Upper lobe of right lung (tissue), 1 donor: ENCODE measurements at places on chromosomes 13 and 19. TPM values are rescaled to one million over a fixed set of nuclear protein-coding genes. Genes with fewer than 3 reads are reported as not detected.

The C5AR1 gene
- 58.9 TPM for total RNA-seq

The CD22 gene
- 15.8 TPM for total RNA-seq

The IQCN gene
- 4.9 TPM for total RNA-seq

The ZNF793 gene
- total RNA-seq: 4.2 TPM

The PPM1N gene
- total RNA-seq: 0.67 TPM

- no peaks in the 10 kb centered on the region for H3K27me3 ChIP-seq
- no peaks in the 10 kb centered on the region for H3K36me3 ChIP-seq
- peaks cover 45% of the 10 kb centered on the region for H3K4me1 ChIP-seq
- H3K4me3 ChIP-seq: no peak overlapping the region
- peak overlapping the region; percentile 55 for H3K27ac ChIP-seq
- no peak for DNase-seq
These were observed 106.1 kb downstream of the COL4A2 start for GRCh38 chr13:110413016-110413675.

DNA sequence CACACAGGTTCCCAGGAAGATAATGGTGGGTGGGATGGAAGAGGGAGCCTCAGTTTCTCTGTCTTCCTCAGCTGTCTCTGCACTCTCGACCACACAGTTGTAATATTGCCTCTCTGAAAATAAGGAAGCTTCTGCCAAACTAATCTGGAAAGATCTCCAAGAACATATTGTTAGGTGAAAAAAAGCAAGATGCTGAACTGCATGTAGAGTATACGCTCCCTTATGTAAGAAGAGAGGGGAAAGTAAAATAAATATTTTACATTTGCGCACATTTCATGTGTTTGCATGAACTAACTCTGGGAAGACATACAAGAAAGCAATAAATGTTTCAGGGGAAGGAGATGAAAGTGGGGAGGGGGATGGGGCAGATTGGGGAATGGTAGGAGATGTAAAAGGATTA lies 41.9 kb upstream of the CACNA1A start:
- H3K4me3 ChIP-seq: no peak overlapping the region
- no peak for DNase-seq
- no peaks in the 10 kb centered on the region for H3K4me1 ChIP-seq
- H3K27me3 ChIP-seq: no peaks in the 10 kb centered on the region
- no peaks in the 10 kb centered on the region for H3K36me3 ChIP-seq
- H3K27ac ChIP-seq: no peak overlapping the region

GRCh38 chr19:33547676-33548075 lies 26.1 kb upstream of the PEPD start:
- H3K36me3 ChIP-seq: no peaks in the 10 kb centered on the region
- no peak overlapping the region for H3K4me3 ChIP-seq
- no peak overlapping the region for H3K27ac ChIP-seq
- no peak for DNase-seq
- no peaks in the 10 kb centered on the region for H3K27me3 ChIP-seq

DNA sequence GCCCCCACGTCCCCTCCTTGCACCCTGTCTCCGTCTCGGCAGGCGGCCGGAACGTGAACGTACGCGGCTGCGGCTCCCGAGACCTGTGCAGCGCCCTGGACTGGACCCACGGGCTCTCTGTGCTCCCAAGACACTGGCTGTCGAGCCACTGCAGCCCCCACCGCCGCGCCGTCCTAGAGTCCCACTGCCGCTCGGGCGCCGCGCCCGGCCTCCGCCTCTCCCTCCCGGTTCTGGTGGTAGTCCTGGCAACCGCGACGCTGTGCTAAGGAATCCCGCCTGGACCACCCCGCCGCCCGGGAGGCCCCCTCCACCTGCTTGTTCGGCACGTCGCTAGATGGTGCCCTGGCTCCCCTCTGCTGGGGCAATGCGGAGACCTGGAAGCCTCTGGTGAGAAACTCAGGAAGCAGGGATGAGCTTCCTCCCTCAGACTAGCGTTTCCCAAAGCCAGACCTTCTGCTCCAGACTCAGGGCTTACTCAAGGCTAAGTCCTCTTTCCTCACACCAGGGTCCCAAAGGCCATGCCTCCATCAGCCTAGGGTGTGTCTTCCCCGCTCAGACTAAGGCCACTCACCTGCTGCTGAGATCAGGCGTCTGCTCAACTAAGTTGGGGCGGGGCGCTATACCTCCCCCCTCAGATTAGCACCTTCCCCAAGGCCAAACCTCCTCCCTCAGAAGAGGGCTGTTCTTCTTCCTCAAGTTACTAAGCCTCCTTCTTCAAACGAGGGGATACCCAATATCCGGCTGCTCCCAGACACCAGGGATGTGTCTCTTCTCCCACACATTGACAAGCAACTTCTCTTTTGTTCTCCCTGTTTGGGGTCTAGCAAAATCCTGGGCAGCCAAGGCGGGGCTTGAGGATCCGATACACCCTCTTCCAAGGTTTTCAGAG lies 16.1 kb upstream of the IRGC start:
- peak overlapping the region; percentile 87 for H3K27ac ChIP-seq
- DNase-seq: peak; percentile 70
- H3K4me1 ChIP-seq: peaks cover 18% of the 10 kb centered on the region
- H3K27me3 ChIP-seq: no peaks in the 10 kb centered on the region

GRCh38 chr13:99686944-99687411 lies 185.7 kb downstream of the TM9SF2 start:
- H3K27me3 ChIP-seq: no peaks in the 10 kb centered on the region
- no peak for DNase-seq
- H3K4me1 ChIP-seq: no peaks in the 10 kb centered on the region
- no peak overlapping the region for H3K27ac ChIP-seq
- H3K4me3 ChIP-seq: no peak overlapping the region

DNA sequence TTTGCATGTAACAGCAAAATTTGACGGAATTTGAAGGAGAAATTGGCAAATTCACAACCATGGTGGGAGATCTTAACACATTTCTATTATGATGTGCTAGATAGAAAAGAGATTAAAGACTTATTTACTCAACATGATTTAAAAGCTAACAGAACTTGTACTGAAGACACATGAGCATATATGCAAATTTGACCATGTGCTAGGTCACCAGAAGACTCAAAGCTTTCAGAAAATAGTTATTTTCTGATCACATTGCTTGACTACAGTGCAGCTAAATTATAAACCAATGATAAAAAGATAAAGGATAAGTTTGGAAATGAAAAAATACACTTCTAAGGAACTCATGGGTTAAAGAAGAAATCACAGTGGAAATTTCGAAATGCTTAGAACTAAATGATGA lies 9.1 kb downstream of the GPR183 start:
- H3K36me3 ChIP-seq: peaks cover 13% of the 10 kb centered on the region
- H3K4me3 ChIP-seq: no peak overlapping the region
- no peak for DNase-seq
- no peaks in the 10 kb centered on the region for H3K4me1 ChIP-seq
- H3K27me3 ChIP-seq: no peaks in the 10 kb centered on the region

DNA sequence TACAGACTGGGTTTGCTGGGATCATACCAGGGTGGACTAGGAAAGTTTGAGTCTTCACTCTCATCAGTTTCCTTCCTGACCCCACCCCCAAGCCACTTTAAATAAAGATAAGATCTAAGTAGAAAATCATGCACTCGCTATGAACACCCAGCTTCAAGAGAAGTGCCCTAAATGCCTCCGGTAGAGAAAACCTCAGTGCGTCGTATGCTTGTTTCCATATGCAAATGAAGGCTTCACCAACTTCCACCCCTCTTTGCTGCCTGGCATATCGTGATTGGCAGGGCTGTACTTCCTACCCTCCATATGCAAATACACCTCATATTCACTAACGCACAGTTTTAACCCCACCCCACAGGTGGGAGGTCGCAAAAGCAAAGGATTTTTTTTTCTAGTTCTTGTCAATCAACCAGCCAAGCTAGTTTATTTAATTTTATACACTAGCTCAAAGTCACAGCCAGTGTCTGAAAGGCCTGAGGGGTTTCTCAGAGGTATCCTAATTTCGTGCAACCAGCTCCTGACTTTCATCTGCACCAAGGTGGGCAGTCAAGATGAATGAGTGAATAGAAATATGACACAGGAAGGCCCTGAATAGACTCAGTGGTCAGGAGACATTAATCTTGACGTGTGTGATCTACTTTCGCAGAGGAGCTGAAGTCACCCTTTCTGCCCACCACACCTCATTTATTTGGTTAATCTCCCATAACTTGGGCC lies 121.1 kb upstream of the TSHZ3 start:
- H3K27me3 ChIP-seq: no peaks in the 10 kb centered on the region
- no peaks in the 10 kb centered on the region for H3K4me1 ChIP-seq
- H3K36me3 ChIP-seq: no peaks in the 10 kb centered on the region
- no peak overlapping the region for H3K4me3 ChIP-seq
- no peak overlapping the region for H3K27ac ChIP-seq
- DNase-seq: no peak

DNA sequence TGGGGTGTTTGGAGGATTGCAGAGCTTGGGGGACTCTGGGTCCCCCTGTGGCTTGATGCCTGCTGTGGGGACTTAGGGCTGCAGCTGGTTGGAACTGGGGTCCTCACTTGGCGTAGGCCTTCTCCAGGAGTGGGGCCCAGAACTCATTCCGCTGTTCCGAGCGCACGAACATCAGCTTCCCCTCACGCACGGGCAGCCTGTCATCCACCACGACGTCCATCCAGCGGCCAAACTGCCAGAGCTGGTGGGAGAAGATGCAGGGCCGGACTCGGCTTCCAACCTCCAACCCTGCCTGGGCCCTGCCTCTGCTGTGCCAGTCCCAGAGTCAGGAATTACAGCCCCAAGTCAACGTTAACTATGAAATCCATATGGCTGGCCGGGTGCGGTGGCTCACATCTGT lies 2.6 kb downstream of the CAPN12 start:
- H3K36me3 ChIP-seq: no peaks in the 10 kb centered on the region
- H3K27me3 ChIP-seq: no peaks in the 10 kb centered on the region
- DNase-seq: no peak
- no peaks in the 10 kb centered on the region for H3K4me1 ChIP-seq

- H3K4me3 ChIP-seq: no peak overlapping the region
- no peaks in the 10 kb centered on the region for H3K27me3 ChIP-seq
- DNase-seq: no peak
- H3K27ac ChIP-seq: no peak overlapping the region
These were observed 177.7 kb upstream of the IRS2 start for GRCh38 chr13:109963960-109964563.

DNA sequence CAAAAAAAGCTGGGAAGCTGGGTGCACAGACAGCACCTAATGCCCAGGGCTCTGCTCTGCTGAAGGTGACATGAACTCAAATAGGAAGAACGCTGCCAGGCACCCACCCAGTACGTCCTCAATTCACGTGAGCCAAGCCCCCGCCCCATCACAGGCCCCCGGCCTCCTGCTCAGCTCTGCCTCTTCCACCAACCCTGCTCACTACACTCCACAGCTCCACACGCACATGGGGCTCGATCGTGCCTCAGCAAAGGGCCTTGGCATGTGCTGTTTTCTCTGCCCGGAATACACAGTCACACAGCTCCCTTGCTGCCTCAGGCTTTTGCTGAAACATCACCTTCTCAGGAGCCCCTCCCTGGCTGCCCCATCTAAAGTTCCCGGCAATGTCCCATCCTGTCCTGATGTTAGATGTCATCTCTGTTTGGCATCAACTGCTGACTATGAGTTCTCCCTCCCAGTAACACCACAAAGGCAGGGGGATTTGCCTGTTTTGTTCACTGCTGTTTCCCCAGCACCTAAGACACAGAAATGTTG lies 2.3 kb downstream of the ATP13A1 start:
- H3K27me3 ChIP-seq: no peaks in the 10 kb centered on the region
- H3K4me1 ChIP-seq: peaks cover 22% of the 10 kb centered on the region
- no peak overlapping the region for H3K4me3 ChIP-seq

DNA sequence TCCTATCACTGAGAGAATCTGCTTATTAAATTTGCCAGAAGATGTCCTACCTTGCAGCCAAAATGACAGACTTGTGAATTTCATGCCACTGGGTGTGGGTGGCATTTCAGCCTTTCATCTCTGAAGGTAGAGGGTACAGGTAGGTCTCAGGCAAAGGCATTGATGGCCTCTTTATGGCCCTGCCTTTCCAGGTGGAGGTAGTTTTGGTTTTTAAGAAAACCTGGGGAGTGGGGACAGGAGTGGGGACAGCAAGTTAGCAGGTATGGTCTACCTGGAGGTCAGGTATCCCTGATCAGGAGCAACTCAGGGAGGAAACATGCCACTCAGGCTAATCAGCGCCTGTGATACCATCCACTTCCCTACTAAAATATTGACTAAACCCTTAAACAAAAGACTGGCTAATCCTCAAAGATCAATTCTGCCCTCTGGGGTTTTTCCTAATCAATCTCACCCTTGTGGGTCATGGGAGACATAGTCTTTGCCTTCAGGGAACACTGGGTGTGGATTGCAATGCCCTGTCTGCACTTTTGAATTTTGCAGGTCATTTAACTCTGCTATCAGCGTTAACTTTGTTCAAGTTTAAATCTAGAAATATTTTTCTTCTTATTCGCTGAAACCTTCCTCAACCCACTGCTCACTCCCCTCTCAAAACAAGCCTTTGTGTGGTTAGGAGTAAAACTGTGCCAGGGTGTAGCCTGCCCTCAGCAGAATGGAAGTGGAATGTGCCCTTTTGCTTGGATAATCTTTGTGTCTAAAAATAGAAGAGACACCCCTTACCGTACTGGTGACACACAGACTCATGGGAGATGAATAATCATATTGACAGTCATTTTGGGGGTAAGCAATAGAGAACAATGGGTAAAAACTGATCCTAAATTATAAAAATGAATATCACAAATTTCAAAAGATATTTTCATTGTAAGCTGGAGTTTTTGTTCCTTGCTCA lies 233.7 kb downstream of the COG6 start:
- no peak for DNase-seq
- H3K27ac ChIP-seq: no peak overlapping the region
- no peaks in the 10 kb centered on the region for H3K27me3 ChIP-seq
- no peak overlapping the region for H3K4me3 ChIP-seq

DNA sequence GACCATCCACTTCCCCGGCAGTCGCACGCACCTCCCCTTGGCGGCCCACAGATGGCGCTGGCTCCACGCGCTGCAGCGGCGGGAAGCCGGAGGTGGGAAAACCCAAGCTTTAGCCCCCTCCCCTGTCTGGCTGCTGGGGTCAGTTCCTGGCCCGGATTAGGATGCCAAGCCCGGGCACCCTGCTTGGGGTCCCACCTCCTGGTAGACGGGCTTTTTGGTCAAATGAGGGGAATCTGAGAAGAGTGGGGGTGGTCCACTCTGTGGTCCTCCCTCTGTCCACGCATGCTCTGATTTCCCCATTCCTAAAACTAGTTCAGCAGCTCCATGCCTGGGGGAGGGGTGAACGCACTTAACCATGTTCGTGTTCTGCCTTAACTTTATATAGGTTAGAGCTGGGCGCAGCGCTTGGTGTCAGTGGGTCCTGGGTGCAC lies 8.1 kb upstream of the ADGRE2 start:
- no peaks in the 10 kb centered on the region for H3K27me3 ChIP-seq
- H3K4me3 ChIP-seq: no peak overlapping the region
- no peak for DNase-seq
- H3K4me1 ChIP-seq: no peaks in the 10 kb centered on the region

DNA sequence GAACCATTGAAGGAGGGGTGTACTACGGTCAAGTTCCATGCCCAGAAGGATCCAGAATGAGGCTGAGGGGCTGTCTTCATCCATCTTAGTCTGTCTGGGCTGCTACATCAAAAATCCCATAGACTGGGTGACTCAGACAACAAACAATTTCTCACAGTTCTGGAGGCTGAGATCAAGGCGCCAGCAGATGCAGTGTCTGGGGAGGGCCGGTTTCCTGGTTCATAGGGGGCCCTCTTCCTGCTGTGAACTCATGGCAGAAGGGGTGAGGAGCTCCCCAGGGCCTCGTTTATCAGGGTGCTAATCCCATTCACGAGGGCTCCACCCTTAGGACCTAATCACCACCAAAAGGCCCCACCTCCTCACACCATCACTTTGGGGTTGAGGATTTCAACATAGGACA lies 14.7 kb upstream of the KCTD15 start:
- no peak overlapping the region for H3K27ac ChIP-seq
- H3K4me3 ChIP-seq: no peak overlapping the region
- H3K27me3 ChIP-seq: peaks cover 18% of the 10 kb centered on the region
- no peaks in the 10 kb centered on the region for H3K36me3 ChIP-seq
- no peak for DNase-seq
